ENCODE measurements at places on chromosomes 2 and 18.

GRCh38 chr2:98870516-98871158 lies 65.4 kb downstream of the CRACDL start:
- DNase-seq = no peak

GRCh38 chr2:203586696-203587095 lies 51.6 kb upstream of the RAPH1 start:
- DNase-seq = no peak

GRCh38 chr2:108613261-108614042 lies 79.2 kb downstream of the LIMS1 start:
- no peak for DNase-seq

DNA sequence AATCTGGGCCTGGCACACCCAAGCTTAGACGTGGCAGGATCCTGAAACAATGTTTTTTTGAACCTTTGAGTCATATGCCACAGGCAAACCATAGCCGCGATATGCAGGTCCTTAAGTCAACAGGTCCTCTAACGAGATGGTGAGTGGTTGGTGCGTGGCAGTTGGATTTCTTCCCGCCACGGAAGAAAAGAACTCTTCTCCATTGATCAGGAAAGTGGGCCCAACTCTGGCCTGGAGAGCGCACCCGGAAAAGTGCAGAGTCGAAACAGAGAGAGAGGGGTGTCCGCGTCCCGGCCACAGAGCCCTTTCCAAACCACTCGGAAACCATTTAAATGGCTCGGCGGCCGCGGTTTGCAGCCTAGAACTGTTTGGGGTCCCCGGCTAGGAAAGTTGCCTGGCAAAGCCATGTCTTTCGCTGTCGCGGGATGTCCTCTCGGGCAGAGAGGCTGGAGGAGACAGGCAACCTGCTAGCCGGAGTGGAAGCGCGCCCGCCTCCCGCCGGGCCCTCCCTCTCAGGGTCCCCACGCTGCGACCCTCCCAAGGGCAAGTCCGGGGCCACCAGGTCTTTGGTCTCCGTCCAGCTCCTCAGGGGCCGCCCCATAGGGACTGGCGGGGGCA lies 777 bp downstream of the GALNT3 start:
- DNase-seq = no peak

GRCh38 chr2:120277505-120278205 lies 25.0 kb downstream of the RALB start:
- no peak for DNase-seq

GRCh38 chr2:52145005-52145404 lies 1113.1 kb upstream of the NRXN1 start:
- DNase-seq = no peak

- no peak for DNase-seq
Measured at GRCh38 chr2:28269019-28269784, 123.5 kb upstream of the FOSL2 start.

DNA sequence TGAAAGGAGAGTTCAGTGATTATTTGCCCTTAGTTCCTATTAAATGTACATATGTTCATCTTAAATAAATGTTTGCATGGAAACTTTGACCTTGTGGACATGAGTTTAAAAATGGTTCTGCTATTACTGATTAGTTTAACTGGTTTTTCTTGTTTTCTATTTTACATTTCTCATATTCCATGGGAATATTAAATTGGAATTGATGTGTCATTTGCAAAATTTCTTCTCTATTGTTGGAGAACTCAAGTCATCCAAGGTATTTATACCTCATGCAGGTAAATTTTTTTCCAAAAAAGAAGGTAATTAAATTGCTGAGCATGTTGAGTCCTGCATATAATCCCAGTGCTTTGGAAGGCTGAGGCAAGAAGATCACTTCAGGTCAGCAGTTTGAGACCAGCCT lies 45.4 kb upstream of the APCDD1 start:
- DNase-seq = no peak

DNA sequence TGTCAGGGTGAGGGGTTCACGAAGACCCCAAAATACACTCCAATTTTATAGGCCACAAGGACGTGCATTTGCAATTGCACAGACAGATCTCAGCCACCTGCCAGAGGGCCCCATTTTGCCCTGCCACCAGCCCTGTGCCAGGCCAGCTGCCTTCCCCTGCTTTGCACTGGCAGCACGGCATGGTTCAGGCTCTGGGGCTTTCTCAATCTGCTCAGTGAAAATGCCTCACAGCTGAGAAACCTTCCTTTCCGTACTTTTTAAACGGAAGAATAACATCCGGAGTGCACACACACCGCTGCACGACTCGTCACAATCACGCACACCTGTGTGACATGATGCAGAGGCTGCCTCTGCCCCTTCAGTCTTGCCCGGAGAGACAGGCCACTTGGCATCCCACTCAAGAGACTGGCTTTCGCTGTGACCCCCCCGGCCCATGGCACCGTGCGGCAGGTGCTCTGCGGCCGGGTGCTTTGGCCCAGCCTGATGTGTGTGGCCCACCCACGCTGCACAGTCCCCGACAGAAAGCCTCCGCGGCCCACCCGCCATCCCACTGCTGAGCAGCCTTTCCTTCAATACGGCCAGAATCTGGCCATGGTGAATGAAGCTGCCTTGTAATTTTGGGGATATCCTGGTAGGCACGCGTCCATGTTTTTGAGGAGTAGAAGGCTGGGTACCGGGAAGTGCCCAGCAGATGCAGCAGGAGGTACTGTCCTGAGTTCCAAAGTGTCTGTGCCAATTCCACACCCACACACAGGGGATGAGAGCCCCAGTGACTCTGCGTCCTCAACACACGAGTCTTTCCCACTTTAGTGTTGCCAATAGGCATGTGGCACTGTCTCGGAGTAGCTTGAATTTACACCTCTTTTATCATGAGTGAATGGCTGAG lies 88.8 kb downstream of the USP40 start:
- DNase-seq = no peak

DNA sequence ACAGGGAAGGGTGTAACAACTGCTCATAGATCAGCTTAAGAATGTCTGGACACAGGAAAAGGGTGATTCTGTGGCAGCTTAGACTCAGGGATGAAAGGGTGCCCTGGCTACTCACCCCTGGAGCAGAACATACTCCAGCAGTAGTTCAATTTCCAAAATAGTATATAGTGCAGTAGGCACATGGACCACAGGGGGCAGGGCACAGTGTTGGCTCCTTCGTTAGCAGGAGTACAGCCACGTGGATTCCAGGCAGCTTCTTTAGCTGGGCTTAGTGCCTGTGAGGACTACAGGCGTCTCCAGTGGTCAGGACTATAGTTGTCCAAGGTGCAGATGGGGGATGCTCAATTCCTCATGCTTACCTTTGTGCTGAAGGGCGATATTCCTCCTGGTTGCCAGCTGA lies 277.5 kb upstream of the DDX18 start:
- DNase-seq = no peak

DNA sequence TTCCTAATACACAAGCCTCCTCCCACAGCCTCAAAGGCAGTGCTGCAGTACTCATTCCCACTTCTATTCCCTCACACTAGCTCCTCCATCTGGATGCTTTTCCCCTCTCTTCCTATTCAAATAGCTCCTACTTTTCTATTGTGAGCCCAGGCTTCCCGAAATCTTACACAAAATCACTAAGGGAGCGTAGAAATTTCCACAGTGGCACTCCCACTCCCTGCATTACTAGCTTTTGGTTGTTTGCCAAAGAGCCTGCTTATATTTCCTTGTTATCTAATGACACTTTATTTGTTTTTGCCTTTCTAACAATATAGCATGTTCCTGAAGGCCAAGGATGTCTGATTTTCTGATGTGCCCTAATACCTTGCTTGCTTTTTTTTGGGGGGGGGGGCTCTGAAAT lies 10.9 kb downstream of the EPAS1 start:
- DNase-seq = no peak

DNA sequence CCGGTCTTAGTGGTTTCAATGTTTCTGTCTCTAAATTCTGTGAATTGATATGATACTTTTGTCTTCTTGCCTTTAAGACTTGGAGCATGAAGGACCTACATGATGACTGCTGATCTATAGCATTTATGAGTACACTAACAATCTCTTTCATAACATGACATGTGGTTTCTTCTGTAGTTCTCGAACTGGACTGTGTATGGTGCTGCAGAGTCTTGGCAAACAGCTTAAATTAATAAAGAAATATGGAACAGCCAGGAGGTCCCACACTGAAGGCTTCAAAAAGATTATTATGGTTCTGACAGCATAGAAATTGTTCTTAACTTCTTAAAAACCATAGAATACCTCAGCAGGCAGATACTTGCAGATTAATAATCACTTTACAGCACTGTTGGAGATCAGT lies 145.0 kb downstream of the DCC start:
- no peak for DNase-seq

DNA sequence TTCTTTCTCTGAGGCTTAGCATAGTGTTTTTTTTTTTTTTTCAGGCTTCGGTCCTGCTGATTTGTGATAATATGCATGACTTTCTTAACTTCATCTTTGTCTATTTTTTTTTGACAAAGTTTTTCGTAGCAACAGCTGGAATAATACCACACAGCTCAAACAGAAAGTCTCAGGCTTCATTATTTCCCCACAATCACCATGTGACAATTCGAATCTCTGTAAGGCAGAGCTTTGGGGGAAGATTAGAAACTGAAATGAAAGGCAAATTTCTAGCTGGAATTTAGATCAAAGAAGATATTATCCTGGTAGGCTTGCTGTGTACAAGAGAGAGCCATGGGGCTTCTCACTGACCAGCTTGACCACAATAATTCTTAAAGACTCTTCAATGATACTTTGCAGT lies 12.2 kb upstream of the CD28 start:
- no peak for DNase-seq

DNA sequence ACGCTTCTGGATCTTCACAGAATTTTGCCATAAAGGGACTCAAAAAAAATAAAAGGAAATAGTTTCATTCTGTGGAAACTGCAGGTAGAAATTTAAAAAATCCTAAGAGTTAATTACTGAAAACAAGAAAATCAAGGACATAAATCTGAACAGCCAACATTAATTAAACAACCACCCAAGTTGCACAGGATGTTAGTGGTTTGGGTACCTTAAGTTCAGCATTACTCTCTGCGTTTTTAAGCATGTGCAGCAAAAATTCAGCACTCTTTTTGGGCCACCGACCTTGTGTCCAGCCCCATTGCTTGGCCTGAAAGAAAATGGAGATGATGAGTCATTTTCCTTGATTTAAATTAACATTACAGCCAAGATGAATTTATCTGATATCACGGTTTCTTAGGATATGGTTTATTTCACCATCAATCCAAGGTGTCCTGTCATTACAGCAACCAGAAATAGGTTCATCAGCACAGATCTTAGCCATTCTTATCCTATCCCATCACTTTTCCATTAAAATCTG lies 3.3 kb upstream of the C18orf32 start:
- DNase-seq = no peak

DNA sequence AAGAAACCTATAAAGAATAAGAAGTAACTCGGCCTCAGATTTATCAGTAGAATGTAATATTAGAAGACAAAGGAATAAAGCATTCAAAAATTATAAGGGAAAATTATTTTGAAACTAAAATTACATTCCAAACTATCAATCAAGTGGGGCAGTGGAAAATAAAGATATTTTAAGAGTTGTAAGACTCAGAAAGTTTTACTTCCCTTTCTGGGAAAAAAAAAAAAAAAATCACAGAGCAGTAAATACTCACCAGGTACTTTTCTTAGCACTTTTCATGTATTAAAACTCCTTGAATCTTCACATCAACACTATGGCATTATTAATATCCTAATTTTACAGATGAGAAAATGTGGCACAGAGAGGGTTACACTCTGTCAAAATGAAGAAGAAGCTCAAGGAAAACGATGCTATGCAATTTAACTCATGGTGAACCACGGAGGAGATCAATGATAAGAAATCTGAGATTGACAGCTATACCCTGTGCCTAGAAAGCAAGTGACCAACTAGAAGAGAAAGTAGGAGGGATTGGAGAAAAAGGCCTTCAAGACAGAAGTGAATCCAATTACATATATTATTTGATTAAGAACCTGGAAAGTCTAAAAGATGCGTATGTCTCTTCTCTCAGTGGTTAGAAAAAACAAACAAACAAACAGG lies 238.9 kb upstream of the ID2 start:
- DNase-seq = no peak

DNA sequence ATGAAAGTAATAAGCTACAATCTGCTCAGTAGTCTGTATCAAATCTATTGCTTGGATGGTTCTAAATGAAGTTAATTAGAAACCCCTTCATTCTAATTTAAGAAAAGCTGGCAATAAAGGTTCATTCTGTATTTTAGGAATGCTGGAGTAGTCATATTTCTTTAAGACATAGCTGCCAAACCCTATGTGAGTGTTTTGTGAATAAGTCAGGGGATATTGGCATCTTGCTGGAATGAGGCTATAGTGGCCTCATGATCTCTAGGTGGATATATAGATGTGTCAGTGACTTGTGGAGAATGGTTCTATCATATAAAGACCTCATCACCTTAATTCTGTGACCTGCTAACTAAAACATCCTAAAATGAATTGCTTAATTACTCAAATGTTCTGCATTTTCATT lies 196.3 kb downstream of the PDE1A start:
- DNase-seq = peak; percentile 14

DNA sequence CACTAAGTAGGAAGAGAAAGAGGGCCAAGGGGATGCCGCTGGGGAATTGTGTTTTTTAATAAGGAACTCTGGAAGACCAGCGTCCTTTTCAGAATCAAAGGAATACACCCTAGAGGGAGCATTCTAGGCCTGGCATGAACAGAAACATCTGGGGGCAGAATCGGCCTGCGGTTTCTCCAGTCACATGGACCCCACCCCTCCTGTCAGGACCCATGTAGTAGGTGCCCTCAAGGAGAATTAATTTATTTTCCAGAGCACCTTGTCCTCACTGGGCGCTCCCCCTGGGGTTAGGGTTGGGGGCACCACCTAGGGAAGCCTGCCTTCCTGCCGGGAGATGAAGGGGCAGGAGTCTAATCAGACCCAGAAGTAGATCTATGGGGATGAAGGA lies 44.2 kb downstream of the TMEM37 start:
- DNase-seq = no peak

DNA sequence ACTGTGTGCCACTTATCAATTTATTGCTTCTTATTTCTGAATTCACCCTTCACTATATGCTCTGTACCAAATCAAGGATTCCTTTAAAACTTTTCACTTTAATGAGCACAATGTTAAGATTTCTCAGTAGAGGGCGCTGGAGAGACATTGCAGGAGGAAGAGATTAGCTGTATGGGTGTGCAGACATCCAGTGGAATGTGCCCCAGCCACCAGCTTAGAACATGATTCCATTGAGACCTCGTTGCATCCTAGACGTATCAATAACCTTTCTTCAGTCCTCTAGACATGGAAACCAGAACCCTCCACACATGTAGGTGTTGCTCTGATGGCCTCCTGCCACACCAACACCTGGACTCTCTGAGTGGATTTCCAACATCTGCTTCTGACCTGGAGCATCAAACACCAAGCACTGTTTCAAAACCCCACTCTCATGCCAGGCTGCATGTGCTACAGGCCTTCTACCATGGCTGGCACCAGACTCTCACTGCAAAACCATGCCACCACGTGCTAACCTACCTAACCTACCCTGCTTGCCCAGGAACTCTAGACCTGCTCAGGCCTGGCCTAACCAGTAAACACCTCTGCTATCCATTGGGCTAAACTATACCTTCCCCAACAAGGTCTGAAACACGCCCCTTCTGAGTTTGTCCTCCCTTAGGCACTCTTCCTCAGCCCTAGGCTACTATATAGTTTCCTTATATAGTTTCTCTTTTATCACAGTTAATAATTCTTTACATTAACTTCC lies 633.2 kb upstream of the PKDCC start:
- no peak for DNase-seq

All from HS-5 (cell line).